ENCODE measurements at places on chromosomes 4 and X.

DNA sequence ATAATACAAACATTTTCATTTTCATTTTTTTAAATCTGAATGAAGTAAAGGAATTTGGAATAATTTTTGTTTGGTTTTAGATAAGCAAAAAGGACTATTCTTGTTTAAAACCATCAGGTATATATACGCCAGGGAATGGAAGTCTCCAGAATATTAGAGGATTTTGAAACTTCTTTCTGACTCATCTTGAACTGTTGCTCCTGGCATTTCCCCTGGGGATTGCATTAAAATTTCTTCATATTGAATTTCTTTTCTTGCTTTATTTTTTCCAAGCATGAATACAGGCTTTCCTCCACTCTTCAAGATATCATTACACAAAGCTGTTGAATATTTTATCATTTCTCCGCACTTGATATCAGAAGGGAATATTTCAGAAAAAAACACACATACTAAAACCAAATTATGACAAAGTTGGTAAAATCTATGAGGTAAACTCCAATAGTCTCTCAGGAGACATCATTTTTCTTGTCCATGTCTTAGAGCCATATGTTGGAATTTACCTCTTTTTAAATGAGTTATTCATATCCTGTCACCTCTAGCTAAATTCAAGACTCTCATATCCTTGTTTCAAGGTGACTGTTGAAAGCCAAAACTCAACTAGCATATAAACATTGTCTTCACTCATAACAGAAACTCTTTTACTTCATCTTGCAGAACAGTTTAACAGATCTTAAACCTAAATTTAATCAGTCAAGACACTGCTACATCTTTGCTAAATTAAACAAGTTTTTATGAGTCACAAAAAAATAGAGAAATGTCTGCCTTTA, 20.7 kb upstream of the CSN1S1 start:
- DNase-seq: peak; percentile 93

GRCh38 chr4:1383728-1384591, 22.3 kb downstream of the NKX1-1 start:
- no peak for DNase-seq

DNA sequence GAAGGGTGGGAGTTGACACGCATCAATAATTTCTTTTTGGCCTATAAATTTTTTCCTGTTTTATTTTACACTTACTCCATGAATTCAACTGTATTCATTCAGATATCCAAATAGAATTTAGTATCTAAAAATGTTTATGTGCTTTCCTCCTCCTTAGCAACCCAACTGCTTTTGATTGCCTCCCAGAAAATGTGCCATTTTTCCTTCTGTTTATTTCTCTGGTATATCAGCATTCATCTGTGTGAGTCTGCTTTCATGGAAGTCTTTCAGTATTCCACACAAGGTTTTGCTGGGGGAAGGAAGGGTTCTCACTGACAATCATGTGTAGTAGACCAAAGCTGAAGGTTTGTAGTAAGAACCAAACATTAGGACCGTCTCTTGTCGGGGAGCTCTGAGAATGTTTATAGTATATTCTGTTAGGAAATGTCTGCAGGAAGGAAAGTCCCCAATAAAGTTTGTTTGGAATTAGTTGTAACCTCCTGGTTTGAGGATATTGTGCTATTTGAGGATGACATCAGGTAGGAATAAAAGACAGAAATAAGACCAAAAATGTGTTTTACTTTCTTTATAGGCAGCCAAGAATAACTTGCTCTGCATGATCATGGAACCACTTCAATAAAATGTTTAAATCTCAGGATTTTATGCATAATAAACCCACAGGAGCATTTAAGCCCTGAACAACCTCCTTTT, 673.6 kb upstream of the INTU start:
- DNase-seq: no peak

GRCh38 chr4:52715255-52715897, 35.8 kb downstream of the ERVMER34-1 start:
- DNase-seq: no peak

DNA sequence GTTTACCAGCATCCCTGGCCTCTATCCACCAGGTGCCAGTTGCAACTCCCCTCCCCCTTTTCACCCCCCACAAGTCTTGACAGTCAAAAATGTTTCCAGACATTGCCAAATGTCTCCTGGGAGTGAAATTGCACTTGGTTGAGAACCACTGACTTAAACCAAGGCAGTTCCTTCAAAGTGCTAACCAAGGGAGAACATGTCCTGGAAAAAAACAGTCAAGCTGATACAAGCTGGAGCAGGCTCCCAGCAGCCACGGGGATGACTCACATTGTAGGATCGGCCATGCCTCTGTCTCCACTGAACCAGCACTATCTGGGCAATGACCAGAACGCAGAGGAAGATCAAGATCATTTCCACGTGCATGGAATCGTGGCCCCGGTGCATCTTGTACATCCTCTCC, 11.4 kb downstream of the RNF175 start:
- DNase-seq: peak; percentile 85

GRCh38 chr4:4315461-4316149, 25.6 kb downstream of the ZBTB49 start:
- DNase-seq: no peak

DNA sequence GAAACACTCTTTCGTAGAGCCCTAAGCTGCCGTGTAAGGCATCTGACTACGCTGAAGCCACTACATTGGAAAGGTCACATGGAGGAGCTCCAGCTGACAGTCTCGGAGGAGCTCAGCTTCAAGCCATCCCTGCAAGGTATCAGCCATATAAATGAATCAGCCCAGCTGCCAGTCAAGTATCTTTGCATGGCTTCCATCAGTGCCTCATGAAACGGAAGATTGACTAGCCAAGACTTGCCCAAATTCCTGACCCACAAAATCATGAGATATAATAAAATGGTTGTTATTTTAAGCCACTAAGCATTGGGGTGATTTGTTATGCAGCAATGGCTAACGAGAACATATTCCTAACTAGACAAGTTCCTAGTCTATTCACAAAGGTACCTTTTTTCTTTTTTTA, 104.1 kb upstream of the SCOC start:
- no peak for DNase-seq

GRCh38 chr4:111018216-111018615, 395.3 kb upstream of the PITX2 start:
- no peak for DNase-seq

- no peak for DNase-seq
Observed at GRCh38 chr4:3683077-3683743, 83.0 kb upstream of the ADRA2C start.

GRCh38 chrX:136256026-136256425, 4.8 kb upstream of the MAP7D3 start:
- DNase-seq: no peak

GRCh38 chr4:89573656-89574055, 263.3 kb downstream of the SNCA start:
- no peak for DNase-seq

GRCh38 chr4:176841711-176842112, 49.0 kb upstream of the VEGFC start:
- DNase-seq: peak; percentile 62

DNA sequence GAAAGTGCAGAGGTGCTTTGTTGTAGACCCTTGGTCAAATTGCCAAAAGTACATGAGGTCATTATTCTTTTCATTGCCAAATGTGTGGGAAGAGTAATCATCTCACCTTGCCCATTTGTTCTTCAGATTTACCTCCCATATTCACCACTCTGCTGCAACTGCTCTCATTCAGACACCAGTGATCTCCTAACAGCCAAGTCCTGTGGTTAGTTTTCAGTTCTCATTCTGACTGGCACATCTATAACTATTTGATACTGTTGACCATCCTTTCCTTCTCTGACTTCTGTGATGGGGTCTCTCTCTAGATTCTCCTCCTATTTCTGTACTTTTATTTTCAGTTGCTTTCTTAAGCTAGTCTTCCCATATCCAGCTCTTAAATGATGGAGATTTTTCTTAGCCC, 39.8 kb downstream of the GRIA3 start:
- no peak for DNase-seq
